NCI-H526 (cell line): ENCODE measurements at places on chromosomes 2 and 18.

DNA sequence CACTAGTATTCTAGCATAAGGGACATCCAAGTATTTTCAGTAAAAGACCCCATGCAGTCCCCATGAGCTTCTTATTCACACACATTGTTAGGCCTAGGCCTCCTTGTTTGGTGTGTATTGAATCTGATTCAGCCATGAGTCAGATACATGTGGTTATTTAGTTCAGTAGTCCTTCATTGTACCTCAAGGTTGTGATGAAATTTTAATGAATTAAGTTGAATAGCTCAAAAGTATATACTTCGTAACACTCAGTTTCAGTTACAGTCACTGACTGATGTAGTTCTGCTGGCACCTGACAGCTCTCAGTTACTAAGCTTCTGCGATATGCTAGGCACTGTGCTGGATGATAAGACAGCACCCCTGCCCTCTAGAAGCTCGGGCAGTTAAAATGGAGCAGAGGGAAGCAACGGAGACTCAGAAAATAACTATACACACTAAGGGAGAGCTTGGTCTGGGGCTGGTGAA lies 86.4 kb downstream of the XRCC5 start:
- DNase-seq: no peak

- no peak for DNase-seq
These were observed 21.1 kb downstream of the CFAP210 start for GRCh38 chr2:169673106-169673505.

DNA sequence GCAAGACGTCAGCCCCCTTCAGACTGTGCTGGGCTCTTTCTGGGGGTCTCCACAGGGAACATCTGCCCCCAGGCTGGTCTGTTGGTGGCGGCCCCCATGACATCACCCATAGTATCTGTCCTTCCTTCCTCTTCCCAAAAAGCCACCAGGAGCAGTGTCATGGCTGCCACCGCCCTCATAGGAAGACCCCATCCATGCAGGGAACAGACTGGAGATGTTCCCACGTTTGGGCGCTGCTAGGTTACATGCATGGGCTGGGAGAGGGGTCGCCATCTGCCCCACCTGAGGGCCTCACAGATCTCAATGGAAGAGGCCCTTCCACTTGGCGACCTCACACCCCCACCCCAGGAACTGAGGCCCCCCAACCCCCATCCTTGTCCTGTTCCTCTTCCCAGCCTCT lies 5.1 kb downstream of the SPATA3 start:
- no peak for DNase-seq

DNA sequence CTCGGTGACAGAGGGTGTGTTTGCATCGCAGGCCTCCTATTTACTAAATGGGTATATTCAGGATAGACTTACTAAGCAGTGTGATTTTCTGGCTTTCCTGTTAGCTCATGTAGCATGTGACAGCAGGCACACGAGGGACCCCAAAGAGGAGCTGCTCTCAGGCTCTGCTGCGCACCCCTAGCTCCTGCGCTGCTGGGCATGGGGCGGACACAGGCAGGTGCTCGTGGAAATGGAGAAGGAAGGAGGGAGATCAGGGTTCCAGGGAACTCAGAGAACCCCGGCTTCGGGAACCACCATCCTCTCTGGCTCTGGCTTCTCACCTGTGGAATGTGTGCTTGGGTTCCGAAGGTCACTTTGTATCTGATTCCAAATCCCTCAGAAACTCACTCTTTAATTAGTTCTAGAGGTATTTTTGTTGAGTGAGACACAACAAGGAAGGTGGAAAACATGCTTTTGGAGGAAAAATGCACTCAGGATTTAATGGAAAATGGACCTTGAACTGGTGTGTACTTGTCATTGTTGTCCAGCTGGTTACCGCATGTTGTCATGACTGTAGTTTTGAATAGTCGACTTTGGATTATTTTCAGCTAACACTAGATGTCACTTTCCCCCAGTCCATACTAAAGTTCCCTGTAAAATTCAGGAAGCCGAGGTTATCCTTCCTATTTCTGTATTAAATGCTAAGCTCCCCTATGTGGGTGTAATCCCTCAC lies 3.5 kb downstream of the SNTG2 start:
- DNase-seq: peak; percentile 70

DNA sequence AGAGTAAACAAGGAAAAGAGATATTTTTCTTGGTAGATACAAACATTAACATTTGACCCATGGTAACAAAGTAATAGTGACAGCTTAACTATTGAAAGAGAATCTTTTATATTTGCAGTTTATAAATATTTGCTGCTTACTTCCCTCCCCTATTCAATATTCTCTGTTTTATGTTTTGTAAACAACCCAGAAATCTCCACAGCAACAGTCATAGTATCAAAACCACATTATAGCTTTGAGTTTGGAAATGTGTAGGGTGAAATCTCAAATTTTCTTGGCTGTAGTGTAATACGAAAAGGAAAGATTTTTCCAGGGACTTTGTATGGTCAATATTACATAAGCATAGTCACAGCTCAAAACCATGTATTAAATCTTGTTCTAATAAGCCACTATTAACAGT lies 511.2 kb downstream of the METTL4 start:
- DNase-seq: no peak

- DNase-seq: no peak
These were observed 135.1 kb downstream of the THADA start for GRCh38 chr2:43460611-43461365.

DNA sequence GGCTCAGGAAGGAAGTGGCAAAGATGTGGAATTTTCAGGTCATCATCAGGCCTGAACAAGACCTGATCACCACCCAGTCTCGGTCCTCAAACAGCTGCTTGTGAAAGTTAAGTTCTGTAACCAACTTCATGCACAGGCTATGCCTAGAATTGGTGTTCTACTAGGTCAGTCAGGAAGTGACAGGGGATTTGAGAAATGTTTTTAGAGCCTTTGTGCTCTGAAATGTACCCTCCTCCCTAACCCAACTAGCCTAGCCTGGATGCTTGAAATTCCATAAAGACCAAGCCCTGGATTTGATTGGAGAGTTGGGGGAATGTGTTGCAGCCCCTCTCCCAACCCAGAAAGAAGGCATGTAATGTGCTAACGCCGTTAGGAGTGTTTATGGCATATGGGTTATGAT lies 63.3 kb downstream of the TGOLN2 start:
- no peak for DNase-seq

- peak; percentile 58 for DNase-seq
These were observed 154.1 kb upstream of the REV1 start for GRCh38 chr2:99643787-99644418.

DNA sequence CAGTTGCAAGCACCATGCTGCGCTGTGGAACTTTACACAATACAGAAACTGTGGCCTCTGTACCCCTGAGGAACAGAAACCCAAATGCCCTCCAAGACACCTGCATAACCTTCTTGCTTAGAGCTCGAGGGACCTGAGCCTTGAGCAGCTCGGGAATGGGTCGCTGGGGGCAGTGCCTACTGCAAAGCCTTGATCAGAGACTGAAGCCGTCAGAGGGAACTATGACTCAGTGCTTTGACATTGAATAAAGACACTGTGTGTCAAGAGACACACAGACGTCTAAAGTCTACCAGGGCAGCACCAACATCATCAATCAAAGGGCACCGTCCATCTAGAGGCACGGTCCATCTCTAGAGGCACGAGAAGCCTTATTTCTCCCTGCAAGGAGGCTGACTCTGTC lies 30.6 kb downstream of the GPR45 start:
- no peak for DNase-seq

DNA sequence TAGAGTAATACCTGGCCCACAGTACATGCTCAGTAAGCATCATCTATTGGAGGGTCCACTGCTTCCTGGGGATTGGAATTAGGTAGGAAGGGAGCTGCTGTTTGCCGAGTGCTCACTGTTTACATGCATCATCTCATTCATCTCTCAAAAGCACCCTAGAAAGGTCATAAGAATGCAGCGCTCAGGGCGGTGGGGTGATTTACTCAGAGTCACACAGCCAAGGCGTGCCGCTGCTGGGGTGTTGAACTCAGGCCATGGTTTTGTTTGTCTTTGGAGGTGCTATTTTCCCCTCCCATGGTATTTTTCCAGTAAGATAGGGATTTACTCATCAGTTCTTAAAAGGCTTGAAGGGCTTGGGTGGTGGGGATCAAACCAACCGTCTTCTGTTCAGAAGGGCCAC lies 227.5 kb downstream of the LDLRAD4 start:
- DNase-seq: no peak
